CD4-positive, alpha-beta T cell treated with Interleukin-12 subunit alpha and Interleukin-12 subunit beta, for 1 hour (primary cell): ENCODE measurements at places on chromosomes 7 and 10.

DNA sequence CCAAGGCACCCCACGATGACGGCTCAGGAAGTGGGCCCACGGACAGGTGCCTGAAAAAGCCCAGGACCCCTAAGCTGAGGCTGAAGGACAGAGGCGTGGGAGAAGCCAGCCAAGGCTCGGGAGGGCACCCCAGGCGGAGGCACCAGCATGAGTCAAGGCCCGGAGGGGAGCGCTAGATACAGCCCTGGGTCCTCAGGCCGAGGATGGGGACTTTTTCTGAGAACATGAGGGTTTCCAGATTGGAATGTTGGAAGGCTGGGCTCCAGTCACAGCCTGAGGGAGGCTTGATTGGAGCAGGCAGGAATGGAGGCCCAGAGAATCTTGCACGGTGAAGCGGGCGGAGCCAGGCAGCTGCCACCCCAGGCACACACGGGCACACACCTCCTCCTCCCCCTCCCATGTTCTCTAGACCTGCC is 19.0 kb upstream of the ELFN1 start:
- no peak for DNase-seq

DNA sequence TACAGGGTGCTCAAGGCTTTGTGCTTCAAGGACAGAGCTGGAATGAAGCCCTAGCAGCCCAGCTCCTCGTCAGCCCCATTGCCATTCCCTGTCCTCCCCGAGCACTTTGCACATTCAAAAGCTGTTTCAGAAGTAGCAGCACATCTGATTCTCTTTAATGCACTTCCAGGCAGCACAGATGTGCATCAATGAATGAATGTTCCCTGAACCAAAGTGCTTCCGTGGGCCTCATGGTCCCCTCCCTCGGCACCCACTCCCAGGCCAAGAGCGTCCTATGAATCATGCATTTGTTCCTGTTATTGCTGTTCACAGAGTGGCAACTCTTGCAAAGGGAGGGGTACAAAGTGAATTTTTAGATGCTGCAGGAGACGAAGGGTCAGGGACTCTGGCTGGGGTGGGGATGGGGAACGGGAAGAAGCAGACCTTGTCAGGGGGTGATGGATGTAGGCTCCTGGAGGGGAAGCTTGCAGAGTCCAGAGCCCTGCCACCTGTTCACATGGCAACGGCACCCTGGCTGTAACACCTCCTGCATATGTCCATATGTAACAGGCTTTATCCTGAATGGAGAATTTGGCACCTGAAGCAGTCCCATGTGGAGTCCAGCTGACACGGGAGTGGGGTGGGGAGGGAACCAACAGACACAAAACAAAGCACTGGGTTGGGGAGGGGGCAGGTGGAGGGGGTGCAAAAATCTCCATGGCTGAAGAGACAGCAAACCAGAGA is 62.2 kb upstream of the BAIAP2L1 start:
- no peak for DNase-seq

DNA sequence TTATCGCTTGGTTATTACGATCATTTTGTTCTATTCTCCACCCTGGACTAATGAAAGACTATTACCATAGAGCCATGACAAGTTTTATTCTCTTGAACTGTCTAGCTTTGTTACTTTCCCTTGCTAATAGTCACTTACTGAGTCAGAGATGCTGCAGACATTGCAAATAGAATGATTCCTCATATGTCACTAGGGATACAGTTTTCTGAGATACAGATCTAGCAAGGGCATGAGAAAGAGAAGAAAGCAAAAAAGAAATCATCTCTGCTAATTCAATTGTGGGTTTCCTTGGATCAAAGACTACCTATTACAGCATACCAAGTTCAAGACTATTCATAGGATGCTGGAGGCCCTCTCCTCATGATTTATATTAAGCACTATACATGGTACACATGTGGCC is 204.3 kb downstream of the MBL2 start:
- DNase-seq = no peak

GRCh38 chr10:132994185-132994796 is 51.9 kb upstream of the CFAP46 start:
- no peak for DNase-seq

DNA sequence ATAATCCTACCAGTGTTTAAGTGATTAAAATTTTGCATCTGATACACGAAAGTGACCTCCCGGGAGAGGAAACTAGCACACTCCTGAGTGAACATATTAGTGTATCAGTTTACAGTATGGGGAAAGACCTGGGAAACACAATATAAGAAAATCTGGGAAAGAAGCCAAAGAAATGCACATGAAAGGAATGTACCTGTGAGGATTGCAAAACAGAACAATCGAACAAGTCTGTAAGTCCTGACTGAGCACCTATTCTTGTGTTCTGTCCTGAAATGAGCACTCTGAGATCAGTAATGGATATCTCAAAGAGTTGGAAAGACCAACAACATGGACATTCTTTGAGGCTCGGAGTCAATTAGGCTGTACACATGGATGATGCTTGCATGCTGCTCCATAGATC is 554.7 kb downstream of the SORCS3 start:
- DNase-seq = no peak
